ENCODE measurements at places on chromosomes 1 and 21.
A peak's percentile ranks its signal among the peaks of the same experiment; 100 is the strongest.

GRCh38 chr1:26190373-26190987 lies at the start of gene CATSPER4:
CATSPER4 (plus strand) TSS chr1:26190602; CDS start chr1:26190628, 26 bp downstream.
- peak; percentile 7 for DNase-seq

DNA sequence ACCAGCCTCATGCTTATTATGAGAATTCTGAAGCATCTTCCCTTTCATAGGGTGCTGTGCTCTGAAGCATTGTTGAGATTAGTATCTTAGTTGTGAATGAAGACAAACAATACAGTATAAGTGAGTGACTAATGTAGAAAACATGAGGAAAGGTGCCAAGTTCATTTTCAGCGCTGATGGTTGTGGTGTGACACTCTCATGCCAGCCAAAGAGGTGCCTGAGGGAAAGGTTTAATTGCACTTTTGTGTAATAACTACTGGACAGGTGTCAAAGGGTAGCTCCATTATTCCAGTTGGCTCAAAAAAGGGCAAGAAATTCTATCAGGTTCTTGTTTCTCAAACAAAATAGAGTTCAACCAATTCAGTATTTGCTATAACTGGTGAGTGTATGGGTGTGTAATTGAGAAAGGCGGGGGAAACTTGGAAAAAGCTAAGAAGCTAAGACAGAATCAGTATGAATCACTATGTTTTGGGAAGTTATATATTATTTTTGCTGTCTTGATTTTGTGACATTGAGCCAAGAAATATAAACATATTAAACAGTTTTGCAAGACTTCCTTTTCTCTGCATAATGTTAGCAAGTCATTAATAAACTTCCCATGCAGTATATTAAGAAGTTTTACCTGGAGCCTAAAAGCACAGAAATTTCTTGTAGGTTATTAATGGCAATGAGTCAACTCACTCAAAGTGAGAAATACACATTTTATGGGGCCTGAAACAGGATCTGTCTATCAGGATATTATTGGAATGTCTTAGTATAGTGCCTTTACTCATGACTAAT lies 31.8 kb downstream of the KCNK2 start:
- DNase-seq: no peak

DNA sequence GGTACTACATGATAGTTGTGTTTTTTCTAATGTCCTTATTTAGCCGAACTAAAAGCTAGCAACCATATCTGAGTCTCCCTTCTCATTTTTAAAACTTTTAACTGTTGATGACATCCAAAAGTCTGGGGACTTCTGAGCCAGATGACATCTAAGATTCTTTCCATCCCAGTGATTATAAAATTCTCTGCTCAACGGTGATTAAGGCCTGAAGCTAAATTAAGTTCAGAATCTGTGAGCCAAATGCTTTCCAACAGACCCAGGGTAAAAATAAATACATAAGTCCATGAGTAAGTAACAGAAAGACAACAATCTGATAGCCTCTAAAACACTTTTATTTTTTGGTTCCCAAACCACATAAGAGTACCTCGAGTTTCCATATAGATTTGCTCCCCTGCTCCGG lies 13.1 kb upstream of the PTP4A2 start:
- DNase-seq: no peak

DNA sequence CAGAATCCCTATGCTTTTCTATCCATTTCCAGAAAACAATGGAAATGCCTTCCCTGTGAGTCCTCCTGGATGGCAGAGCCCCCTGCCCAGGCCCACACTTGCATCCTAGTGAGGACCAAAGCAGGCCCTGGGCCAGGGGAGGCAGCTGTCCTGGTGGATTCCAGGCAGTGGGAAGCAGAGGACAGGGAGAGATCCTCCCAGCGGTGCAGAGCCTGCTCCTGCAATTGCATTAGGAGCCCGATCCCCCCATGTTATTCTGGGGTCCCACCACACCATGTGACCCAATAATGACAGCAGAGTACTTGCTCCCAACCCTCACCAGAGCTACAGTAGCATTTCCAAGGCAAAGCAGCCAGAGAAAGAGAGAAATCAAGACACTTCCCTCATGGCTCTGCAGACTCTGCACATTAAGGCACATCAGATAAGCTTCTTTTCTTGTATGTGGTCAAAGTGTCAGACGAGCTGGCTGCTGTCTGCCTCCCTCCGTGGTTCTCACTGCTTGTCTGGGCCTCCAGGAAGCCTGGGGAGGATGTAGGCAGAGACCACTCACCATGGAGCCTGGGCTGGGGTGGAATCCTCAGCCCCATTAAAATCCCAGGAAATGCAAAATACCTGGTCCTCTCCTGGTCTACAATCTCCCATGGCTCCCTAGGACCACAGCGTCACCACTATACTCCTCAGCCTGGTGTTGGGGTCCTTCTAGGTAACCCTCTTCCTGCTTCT lies 54.9 kb upstream of the RUNX3 start:
- DNase-seq: peak; percentile 48

DNA sequence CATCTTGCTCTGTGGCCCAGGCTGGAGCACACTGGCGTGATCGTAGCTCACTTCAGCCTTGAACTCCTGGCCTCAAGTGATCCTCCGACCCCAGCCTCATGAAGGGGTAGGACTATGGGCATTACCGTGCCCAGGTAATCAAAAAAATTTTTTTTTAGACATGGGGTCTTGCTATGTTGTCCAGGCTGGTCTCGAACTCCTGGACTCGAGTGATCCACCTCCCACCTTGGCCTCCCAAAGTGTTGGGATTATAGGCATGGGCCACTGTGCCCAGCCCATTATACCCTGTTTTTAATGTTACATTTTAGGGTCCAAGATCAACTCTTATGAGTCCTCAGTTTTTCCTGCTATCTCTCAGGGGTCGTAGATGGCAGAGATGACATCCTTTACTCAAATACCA lies 6.3 kb downstream of the MRAP start:
- no peak for DNase-seq

- no peak for DNase-seq
These were observed 245.3 kb downstream of the DISC1 start for GRCh38 chr1:231871878-231872277.

GRCh38 chr1:241635556-241636152 lies 4.5 kb downstream of the CHML start:
- DNase-seq: no peak

DNA sequence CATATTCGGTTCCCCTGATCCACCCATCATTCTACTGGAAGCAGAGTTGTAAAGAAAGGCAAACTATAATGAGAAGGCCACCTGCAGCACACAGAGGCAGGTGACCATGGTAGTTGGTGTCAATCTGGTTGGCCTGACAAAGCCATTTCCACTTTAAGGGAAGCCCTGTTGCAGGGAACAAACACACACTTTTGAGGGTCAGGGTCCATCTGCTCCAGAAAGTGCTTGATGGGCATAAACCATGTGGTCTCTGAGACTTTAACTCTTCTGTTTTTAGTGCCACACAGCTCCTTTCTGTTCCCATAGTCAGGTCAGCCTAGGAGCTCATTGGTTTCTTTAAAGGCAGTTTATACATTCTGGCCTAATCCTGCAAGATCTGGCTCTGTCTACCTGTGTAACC lies 17.5 kb upstream of the BOLA1 start:
- no peak for DNase-seq

- no peak for DNase-seq
These were observed 48.1 kb upstream of the ANGPTL1 start for GRCh38 chr1:178918955-178919354.

- no peak for DNase-seq
These were observed 474.7 kb downstream of the NUF2 start for GRCh38 chr1:163796394-163796821.

DNA sequence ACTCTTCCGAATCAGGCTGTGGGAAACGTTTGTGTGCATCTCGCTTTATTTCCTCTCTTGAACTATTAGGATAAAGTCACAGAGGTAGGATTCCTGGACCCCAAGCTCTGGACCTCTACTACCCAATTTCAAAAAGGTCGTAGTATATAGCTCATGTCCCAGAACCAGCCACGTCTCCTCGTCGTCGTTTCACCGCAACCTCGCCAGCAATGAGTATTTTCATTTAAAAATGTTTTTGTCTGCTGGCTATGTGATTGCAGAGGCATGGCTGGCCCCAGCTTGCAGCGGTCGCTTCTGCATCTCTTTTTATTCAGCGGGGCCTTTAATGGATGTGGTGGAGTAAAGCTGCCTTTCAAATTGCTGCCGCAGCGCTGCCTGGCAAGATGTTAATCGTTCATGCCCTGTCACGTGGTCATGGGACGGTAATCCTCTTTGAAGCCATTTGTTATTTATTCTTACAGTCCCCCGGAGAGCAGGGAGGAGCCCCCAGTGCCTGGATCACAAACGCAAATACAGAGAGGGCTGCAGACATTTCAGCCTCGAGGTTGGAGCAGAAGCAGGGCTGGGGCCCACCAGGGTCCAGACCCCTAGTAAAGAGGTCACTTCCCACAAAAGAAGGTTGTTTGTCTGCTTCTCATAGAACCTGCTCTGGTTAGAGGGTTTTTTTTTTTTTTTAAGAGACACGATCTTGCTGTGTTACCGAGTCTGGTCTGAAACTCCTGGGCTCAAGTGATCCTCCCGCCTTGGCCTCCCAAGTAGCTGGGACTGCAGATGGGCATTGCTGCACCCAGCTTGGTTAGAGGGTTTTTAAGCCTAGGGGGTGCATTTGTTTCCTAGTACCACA lies 11.6 kb upstream of the NPHP4 start:
- DNase-seq: no peak

GRCh38 chr1:5525597-5526384 lies 466.4 kb downstream of the NPHP4 start:
- no peak for DNase-seq

DNA sequence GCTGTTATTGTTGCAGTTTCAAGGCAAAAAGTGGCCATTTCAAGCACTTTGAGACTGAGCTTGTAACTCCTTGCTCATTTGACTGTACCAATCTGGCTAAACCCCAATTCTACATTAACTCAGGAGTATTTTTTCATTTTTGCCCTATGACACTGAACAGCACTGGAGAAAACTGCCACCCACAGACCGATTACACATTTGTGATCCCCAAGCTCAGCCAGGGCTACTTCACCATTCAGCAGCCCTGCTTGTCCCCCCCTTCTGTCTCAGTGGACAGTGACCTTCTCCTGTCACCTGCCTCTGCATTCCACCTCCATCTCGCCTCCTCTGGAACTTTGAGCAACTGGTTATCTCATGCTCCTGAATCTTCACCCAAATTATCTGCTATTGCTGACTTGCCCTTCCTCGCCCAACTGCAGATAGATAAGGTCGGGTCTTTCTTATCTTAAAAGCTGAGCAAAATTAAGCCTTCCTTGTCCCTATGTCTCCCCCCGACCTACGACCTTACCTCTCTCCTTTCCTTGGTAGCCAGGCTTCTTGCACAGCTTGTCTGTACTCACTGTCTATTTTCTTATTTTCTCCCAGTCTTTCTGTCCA lies 25.3 kb downstream of the SPATA46 start:
- no peak for DNase-seq

DNA sequence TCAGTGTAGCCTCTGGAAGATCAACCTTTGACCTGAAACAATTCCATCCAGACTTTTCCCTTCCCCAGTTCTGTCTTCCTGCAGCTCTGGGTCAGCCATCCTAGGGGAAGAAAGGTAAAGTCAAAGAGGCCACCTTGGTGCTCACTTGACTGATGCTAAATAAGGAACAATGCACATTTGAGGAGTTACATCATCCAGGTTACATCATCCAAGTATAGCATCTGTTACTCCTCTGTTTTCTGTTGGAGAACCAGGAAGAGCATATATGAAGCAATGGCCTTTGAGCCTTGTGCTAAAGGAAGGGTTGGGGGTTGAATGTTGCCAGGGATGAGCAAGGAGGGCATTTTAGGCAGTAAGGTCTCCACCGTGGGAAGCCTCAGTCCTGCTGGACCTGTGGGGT lies 3.1 kb upstream of the DSCAM start:
- no peak for DNase-seq

- DNase-seq: no peak
These were observed 10.4 kb downstream of the MGST3 start for GRCh38 chr1:165641231-165641987.

- no peak for DNase-seq
These were observed 46.2 kb downstream of the DDR2 start for GRCh38 chr1:162678439-162678838.

- no peak for DNase-seq
These were observed 26.8 kb downstream of the TSHB start for GRCh38 chr1:115056395-115056798.

DNA sequence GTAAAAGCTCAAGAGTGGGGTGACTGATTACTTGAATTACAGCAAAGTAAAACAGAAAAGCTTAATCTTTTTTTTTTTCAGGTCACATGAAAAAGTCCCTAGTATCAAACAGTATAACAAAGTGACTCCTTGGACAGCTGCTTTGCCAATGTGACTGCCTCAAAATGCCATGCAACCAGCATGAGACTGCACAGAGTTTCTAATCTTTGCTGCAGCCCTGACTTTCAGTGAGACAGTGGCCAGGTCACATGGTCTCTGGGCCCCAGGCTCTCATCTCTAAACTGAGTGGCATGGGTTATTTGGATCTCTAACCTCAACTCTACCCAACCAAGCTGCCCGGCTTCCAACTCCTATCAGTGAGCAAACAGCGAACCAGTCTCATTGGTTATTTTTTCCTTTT lies 169.0 kb downstream of the VAV3 start:
- DNase-seq: no peak

GRCh38 chr1:22872981-22873664 lies 99.5 kb downstream of the LACTBL1 start:
- DNase-seq: no peak

DNA sequence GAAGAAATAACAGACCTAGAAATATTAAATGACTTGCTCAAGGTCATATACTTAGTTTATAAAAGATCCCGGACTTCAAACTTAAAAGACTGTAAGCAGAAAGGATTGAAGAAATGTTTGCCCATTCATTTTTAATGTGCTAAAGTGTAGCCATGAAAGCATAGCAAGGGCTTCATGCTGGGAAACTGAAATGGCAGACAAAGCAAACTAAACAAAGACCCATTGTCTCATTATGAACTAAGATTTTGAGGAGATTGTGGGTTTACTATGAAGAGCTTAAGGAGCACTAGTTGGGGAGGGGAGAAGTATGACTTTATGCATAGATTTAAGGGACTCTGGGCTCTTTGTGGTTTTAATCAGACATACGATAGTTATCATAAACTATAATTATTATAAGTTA lies 26.3 kb downstream of the ADAMTS1 start:
- DNase-seq: no peak

- DNase-seq: no peak
These were observed 152.2 kb upstream of the NFIA start for GRCh38 chr1:60930130-60930529.

DNA sequence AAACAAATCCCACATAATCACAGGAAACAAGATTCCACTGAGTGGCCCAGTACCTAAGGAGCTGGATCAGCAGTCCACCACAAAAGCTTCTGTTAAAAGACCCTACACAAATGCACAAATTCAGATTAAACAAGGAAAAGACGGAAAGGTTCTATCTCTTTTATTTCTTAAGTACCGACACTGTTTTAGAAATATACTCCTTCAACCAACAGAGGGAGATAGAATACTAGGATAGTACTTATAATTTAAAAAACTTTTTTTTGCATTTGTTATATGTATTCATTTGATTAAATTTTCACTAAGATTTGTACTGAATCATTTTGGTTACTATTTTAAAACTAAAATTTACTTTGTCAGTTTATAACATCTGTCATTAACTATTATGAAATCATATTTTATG lies 12.5 kb downstream of the CDC7 start:
- no peak for DNase-seq

GRCh38 chr1:145889722-145890121 lies 4.1 kb upstream of the ANKRD35 start:
- DNase-seq: no peak
